ENCODE measurements at places on chromosomes 5 and 9.

- H3K27ac ChIP-seq: no peak overlapping the region
- no peak overlapping the region for H3K4me3 ChIP-seq
- H3K4me1 ChIP-seq: peaks cover 9% of the 10 kb centered on the region
- no peak for DNase-seq
- H3K27me3 ChIP-seq: no peaks in the 10 kb centered on the region
- no peaks in the 10 kb centered on the region for H3K36me3 ChIP-seq
These were observed 62.2 kb downstream of the SNX18 start for GRCh38 chr5:54579591-54580295.

GRCh38 chr5:158819840-158820620 lies 279.7 kb downstream of the EBF1 start:
- no peaks in the 10 kb centered on the region for H3K4me1 ChIP-seq
- no peaks in the 10 kb centered on the region for H3K36me3 ChIP-seq
- no peak for DNase-seq
- H3K4me3 ChIP-seq: no peak overlapping the region
- H3K27me3 ChIP-seq: no peaks in the 10 kb centered on the region
- no peak overlapping the region for H3K27ac ChIP-seq

DNA sequence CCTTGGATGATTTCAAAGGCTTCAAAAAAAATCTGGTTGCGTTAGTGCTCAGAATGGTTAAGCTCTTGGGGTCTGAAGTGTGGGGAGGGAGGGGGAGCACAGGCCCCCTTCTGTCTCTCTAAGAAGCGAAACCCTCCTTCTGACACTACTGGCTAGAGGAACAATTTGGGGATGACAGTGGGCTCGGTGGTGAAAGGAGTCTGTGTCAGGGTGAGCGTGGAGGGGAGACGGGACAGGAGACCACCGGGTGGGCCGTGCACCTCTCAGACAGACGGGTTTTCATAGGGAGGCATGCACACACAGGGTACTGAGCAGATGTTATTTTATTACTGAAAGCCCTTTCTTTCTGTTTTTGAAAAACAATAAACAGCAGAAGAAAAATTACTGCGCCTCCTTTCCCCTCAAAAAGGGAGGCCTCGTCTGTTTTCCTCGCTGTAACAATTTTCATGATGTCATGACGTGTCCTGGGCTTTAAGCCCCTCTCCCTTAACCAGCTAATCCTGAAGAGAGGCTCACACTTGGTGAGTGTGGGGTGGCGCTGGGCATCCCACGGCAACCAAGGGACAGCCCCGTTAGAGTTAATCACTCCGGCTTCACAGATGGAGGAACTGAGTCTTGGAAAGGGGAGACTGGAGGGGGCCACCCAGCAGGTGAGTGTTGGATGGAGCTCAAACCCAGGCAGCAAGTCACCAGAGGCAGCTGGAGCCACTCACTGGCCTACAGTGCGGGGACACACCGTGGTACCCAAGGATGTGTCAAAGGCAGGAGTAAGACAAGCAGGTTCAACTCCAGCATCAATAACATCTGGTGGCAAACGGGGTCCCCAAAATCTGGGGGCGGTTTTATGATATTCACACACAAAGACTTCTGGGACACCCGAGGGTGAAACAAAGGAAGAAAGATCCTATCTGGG lies 53.4 kb downstream of the PTCH1 start:
- no peak for DNase-seq
- no peak overlapping the region for H3K27ac ChIP-seq
- H3K4me1 ChIP-seq: peaks cover 66% of the 10 kb centered on the region
- peaks cover 12% of the 10 kb centered on the region for H3K36me3 ChIP-seq
- H3K27me3 ChIP-seq: no peaks in the 10 kb centered on the region

DNA sequence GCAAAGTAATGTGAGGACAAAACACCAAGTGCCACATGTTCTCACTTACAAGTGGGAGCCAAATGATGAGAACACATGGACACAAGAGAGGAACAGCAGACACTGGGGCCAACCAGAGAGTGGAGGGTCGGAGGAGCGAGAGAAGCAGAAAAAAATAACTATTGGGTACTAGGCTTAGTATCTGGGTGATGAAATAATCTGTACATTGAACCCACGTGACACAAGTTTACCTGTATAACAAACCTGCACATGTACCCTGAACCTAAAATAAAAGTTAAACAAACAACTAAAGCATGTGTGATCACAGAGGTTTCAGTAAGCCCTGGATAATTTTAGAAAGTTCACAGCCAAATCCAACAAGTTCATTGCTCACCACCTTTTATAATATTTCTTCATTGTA lies 160.1 kb downstream of the TENT4A start:
- H3K27ac ChIP-seq: no peak overlapping the region
- H3K4me1 ChIP-seq: no peaks in the 10 kb centered on the region
- H3K27me3 ChIP-seq: peaks cover 3% of the 10 kb centered on the region
- no peaks in the 10 kb centered on the region for H3K36me3 ChIP-seq

DNA sequence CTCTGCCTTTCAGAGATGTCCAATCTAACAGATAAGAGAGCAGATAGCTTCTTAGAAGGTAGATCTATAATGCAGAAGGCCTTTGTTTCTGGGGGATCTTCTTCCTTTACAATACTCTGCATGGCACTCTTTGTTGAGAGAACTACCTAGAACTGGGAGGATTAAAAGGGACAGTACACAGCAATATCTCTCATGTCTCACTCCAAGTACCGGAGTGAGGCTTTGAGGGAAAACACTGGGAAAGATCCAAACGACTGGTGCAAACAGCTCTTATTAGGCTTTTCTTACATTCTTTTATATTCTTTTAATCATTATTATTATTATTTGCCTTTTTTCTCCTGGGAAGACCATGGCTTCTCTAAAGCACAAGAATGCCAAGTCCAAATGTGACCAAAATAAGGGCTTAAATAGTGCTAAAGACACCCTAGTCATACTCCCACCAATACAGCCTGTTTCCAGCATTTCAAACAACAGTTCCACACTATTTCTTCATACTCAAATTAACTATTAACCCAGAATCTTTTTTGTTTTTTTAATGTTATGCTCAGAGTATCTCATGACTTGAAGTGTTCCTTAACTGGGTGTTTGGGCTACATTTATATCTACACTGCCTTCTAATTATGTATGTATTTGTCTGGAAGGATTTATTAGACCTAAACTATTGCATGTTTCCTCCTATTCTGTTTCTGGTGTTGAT lies 52.7 kb downstream of the ABHD17B start:
- H3K27me3 ChIP-seq: no peaks in the 10 kb centered on the region
- no peaks in the 10 kb centered on the region for H3K4me1 ChIP-seq
- no peak overlapping the region for H3K27ac ChIP-seq
- H3K36me3 ChIP-seq: no peaks in the 10 kb centered on the region
- DNase-seq: no peak
- no peak overlapping the region for H3K4me3 ChIP-seq

DNA sequence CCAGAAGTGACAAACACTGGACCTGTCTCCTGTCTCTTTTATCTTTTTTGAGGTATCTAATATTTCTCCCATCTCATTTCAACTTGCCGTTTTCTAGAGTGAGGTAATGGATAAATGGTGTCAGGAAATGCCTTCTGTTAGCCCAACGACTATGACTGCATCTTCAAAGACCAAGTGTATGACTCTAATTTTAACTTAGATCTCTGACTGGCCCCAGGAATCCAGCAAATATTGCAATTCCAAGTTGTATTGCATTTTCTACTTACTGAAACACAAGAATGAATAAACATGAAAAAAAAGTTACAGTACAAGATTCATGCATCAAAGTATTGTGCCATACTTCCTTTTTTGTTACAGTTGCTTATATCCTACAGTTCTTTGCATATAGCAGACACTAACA lies 26.3 kb downstream of the SLC28A3 start:
- DNase-seq: no peak
- H3K27ac ChIP-seq: no peak overlapping the region
- no peaks in the 10 kb centered on the region for H3K36me3 ChIP-seq
- H3K27me3 ChIP-seq: no peaks in the 10 kb centered on the region
- H3K4me3 ChIP-seq: no peak overlapping the region

- H3K27ac ChIP-seq: no peak overlapping the region
- peaks cover 42% of the 10 kb centered on the region for H3K27me3 ChIP-seq
- no peak for DNase-seq
- no peaks in the 10 kb centered on the region for H3K4me1 ChIP-seq
- no peak overlapping the region for H3K4me3 ChIP-seq
- no peaks in the 10 kb centered on the region for H3K36me3 ChIP-seq
These were observed 113.9 kb downstream of the TMEM174 start for GRCh38 chr5:73286896-73287295.

DNA sequence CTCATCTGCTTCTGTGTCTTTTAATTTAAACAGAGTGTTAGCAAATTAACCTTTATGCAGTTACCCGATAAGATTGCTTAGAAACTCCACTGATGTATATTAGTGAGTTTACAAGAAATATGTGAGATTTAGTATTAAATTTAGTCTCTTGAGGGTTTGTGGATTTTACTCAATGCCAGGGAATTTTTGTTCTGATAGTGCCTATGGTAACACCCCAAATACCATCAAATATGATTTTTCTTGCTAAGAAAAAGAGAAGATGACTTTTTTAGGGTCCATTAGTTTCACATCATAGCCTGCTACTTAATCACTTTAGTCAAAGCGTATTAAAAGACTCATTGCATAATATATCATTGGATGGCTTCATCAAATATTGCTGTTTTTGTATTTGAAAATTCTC lies 224.9 kb downstream of the PCSK5 start:
- DNase-seq: peak; percentile 28
- no peaks in the 10 kb centered on the region for H3K36me3 ChIP-seq
- H3K27me3 ChIP-seq: no peaks in the 10 kb centered on the region
- no peak overlapping the region for H3K27ac ChIP-seq

- no peak overlapping the region for H3K4me3 ChIP-seq
- no peak overlapping the region for H3K27ac ChIP-seq
- H3K36me3 ChIP-seq: no peaks in the 10 kb centered on the region
- DNase-seq: peak; percentile 61
These were observed 18.1 kb downstream of the TNC start for GRCh38 chr9:115099901-115100300.

DNA sequence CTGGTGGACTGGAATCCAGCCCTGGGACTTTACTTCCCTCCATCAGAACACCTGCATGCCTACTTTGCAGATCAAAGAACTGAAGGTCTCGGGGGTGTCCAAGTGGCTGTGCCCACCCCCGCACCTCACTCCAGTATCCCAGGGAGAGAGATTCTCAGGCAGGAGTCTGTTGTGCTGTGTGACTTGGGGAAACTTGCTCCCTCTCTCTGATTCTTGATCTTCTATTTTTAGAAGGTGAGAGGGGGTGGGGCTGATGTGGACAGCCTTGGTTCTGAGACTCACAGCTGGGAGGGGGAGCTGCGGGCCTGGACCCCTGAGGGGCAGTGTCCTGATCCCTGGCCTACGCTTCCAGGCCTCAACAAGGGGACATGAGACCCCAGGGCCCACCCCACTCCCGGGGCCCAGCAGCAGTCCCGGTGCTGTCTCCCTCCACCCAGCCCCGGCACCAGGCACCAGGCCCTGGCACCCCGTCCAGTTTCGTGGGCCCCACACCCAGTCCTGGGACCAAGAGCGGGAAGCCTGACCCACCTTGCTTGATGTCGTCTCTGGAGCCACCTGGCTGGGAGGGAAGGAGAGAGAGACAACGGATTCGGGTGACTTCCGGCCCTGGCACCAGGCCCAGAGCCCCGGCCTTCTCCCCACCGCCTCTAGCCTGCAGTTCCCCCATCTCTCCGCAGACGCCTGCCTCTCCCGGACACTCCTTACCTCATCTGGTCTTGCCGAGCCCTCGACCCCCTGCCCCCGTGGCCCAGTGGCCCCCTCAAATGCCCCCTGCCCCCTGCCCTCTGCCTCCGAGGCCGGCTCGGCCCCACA lies 74.0 kb upstream of the SPTLC1 start:
- no peak overlapping the region for H3K4me3 ChIP-seq
- H3K4me1 ChIP-seq: no peaks in the 10 kb centered on the region
- H3K27me3 ChIP-seq: no peaks in the 10 kb centered on the region
- H3K27ac ChIP-seq: no peak overlapping the region

- DNase-seq: no peak
- no peaks in the 10 kb centered on the region for H3K27me3 ChIP-seq
- no peaks in the 10 kb centered on the region for H3K36me3 ChIP-seq
- H3K27ac ChIP-seq: peak overlapping the region; percentile 22
- no peak overlapping the region for H3K4me3 ChIP-seq
- peaks cover 12% of the 10 kb centered on the region for H3K4me1 ChIP-seq
These were observed 196.2 kb downstream of the AOPEP start for GRCh38 chr9:94922691-94923107.

- no peaks in the 10 kb centered on the region for H3K36me3 ChIP-seq
- no peak overlapping the region for H3K27ac ChIP-seq
- H3K27me3 ChIP-seq: no peaks in the 10 kb centered on the region
- no peak overlapping the region for H3K4me3 ChIP-seq
- no peaks in the 10 kb centered on the region for H3K4me1 ChIP-seq
These were observed 206.3 kb upstream of the GDNF start for GRCh38 chr5:38046103-38046502.

DNA sequence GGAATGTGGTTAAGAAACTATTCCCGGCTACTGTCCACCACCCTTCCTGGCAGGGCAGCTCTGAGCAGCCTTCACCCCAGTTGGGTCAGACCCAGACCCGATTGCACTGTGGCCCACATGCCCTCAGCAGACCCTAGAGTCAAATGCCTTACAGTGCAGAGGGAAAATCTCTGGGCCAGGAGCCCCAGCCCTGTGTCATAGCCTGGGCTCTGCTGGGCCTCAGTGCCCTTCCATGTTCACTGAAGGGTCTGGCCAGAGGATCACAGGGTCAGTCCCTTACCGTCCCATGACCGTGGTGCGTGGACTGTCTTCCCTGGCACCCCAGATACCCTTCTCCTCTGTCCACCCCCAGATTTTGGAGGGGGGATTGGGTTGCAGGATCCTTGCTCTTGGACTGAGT lies 73.5 kb upstream of the COL5A1 start:
- no peak for DNase-seq
- no peaks in the 10 kb centered on the region for H3K4me1 ChIP-seq
- no peaks in the 10 kb centered on the region for H3K36me3 ChIP-seq

DNA sequence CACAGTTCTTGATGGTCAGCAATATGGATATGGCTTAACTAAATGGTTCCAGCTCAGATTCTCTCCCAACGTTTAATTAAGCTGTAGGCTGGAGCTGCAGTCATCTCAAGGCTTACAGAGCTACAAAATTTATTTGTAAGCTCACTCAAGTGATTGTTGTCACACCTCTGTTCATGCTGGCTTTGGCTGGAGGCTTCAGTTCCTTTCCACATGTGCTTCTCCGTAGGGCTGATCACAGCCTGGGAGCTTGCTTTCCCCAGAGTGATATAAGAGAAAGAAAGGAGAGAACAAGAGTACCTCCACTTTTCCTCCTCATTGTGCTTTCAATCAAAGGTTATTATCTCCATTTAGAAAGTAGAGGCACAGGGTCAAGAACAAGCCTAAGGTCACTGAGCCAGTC lies 182.7 kb upstream of the KCNN2 start:
- no peaks in the 10 kb centered on the region for H3K4me1 ChIP-seq
- no peaks in the 10 kb centered on the region for H3K27me3 ChIP-seq
- DNase-seq: no peak
- no peaks in the 10 kb centered on the region for H3K36me3 ChIP-seq
- no peak overlapping the region for H3K4me3 ChIP-seq
- H3K27ac ChIP-seq: no peak overlapping the region

GRCh38 chr5:99037668-99038067 lies 108.9 kb upstream of the CHD1 start:
- H3K36me3 ChIP-seq: no peaks in the 10 kb centered on the region
- no peaks in the 10 kb centered on the region for H3K27me3 ChIP-seq
- peaks cover 7% of the 10 kb centered on the region for H3K4me1 ChIP-seq

Measured in lung (tissue), 17 donors.